ENCODE measurements at places on chromosomes 1 and 21. TPM values are rescaled to one million over a fixed set of nuclear protein-coding genes. Genes with fewer than 3 reads are reported as not detected.
A peak's percentile ranks its signal among the peaks of the same experiment; 100 is the strongest.

DNA sequence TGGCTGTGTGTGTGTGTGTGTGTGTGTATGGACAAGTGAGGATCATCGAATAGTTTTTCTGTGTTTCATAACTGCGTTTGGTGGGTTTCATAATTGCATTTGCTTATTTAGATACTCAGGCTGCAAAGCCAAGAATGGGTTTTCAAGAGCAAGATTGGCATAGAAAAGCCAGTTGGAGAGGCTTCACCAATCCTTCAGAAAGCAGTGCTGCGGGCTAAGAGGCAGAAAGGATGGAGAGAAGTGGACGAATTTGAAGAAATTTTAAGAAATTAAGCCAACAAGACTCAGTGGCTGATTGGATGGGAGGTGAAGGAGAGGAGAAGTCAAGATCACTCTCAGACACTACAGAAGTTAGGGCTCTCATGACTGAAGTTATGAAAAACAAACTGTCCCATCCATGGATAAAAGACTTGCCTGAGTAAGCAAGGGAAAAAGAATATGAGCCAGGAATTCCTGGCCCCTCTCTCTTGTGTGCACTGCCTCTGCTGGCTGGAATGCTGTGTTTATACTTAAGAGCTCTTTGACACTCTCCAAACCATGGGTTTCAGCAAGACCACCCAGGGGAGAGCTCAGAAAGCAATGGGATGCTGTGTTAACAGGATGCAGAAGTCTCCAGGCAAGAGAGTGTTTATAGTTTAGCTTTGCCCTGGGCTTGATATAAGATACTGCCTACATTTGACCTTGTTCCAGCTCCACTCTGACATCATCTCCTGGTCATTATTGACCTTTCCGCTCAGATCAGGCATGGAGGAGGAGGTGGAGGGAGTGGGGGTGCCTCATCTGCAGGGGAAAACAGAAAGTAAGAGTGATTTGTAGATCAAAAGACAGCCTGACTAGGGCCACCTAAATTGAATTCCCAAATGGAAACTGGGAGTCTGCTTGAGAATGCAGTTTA lies 232.0 kb upstream of the PLXNA2 start:
- peak overlapping the region; percentile 10 for H3K4me3 ChIP-seq
- no peaks in the 10 kb centered on the region for H3K36me3 ChIP-seq
- H3K27me3 ChIP-seq, result peaks cover 8% of the 10 kb centered on the region
- DNase-seq, result no peak

- no peak overlapping the region for H3K4me3 ChIP-seq
- peaks cover 17% of the 10 kb centered on the region for H3K27me3 ChIP-seq
- peaks cover 30% of the 10 kb centered on the region for H3K4me1 ChIP-seq
Observed at GRCh38 chr1:53115403-53116306, 26.8 kb downstream of the SLC1A7 start.

DNA sequence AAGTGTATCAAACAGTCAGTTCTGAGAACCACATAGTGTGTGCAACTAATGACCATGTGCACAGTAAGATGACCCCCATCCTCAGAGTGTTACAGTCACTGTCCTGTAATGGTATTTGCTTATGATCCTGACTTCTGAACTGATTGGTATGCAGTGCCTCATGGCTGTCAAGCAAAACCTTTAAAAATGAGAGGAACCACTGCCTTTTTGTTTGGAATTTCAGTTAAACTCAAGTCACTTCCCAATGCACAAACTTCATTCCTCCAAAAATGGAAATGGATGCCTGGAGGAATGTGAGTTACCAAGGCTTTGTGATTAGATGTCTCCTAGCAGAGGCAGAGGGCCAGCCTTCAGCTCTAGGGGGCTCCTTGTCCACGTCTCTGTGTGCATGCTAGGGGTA lies 10.5 kb downstream of the C1orf198 start:
- H3K4me3 ChIP-seq, result no peak overlapping the region
- DNase-seq, result no peak
- H3K4me1 ChIP-seq, result peaks cover 21% of the 10 kb centered on the region
- no peaks in the 10 kb centered on the region for H3K27me3 ChIP-seq
- H3K27ac ChIP-seq, result no peak overlapping the region

GRCh38 chr1:86231076-86231475 lies 74.5 kb upstream of the COL24A1 start:
- no peaks in the 10 kb centered on the region for H3K27me3 ChIP-seq
- no peaks in the 10 kb centered on the region for H3K4me1 ChIP-seq
- H3K4me3 ChIP-seq, result no peak overlapping the region
- no peaks in the 10 kb centered on the region for H3K36me3 ChIP-seq
- DNase-seq, result no peak

GRCh38 chr1:243394066-243394465 lies 138.2 kb downstream of the SDCCAG8 start:
- H3K4me3 ChIP-seq, result no peak overlapping the region
- peaks cover 25% of the 10 kb centered on the region for H3K4me1 ChIP-seq
- H3K27me3 ChIP-seq, result no peaks in the 10 kb centered on the region
- no peaks in the 10 kb centered on the region for H3K36me3 ChIP-seq
- no peak for DNase-seq

DNA sequence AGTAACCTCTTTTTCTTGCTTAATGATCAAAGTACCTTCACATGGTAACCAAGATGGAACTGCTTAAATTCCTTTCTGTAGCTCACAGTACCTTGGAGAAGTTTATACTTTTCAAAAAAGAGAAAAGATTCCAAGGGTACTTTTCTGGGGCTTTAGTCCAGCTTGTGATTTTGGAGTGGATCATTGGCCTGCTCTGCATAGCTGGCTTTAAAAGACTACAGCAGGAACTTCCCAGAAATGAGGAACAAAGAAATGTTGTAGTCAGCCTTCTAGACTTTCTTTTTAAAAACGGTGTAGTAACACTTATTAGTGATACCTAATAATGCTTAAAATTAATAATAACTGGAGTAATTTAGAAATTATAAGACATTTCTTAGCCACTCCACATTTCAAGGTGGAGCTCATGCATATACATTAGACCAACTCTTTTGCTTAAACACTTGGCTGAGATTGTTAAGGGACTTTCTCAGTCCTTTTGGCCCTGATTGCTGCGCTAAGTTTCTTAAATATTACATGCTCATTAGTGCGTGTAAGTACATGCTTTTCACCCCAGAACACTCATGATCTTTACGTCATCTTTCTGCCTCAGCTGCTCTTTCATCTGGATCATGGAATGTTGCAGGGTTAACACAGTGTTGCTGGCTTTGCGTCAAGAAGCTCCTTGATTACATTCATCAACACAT lies 57.3 kb downstream of the SDCCAG8 start:
- H3K4me1 ChIP-seq, result peaks cover 10% of the 10 kb centered on the region
- H3K36me3 ChIP-seq, result peaks cover 28% of the 10 kb centered on the region
- no peak overlapping the region for H3K27ac ChIP-seq
- DNase-seq, result no peak
- H3K4me3 ChIP-seq, result no peak overlapping the region
- H3K27me3 ChIP-seq, result no peaks in the 10 kb centered on the region

- DNase-seq, result no peak
- H3K4me3 ChIP-seq, result no peak overlapping the region
- H3K27ac ChIP-seq, result no peak overlapping the region
- no peaks in the 10 kb centered on the region for H3K27me3 ChIP-seq
- H3K4me1 ChIP-seq, result peaks cover 11% of the 10 kb centered on the region
Observed at GRCh38 chr1:214338212-214338611, 57.3 kb downstream of the SMYD2 start.

DNA sequence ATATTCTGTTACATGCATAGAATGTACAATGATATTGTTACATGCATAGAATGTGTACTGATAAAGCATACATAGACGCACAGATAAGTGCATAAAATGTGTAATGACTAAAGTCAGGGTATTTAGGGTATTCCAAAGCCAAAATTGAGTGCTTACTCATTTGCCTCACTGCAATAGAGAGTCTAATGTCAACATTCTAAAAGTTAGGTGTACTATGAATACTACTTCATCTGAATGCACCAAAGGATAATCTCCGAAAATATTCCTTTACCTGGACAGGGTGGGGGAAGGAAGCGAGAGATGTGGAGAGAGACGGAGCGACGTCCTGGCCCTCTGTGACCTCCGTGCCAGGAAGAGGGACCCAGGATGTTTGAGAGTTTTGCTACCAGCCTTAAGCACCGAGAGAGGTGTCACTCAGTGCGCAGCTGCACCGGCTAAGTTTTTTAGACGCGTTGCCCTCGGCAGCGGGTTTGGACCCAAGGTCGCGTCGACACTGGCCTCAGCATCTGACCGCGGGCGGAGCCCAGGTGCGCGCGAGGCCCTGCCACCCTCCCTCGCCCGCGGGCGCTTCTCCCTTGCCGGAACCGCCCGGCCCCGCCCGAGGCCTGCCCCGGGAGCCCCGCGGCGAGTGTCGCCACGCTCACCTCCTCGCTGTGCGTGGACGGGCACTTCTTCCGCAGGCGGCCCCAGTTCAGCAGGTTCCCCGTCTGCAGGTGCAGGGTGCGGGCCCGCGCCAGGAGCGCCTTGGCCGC lies 660 bp downstream of the GCLM start:
- peak overlapping the region; percentile 89 for H3K4me3 ChIP-seq
- H3K36me3 ChIP-seq, result no peaks in the 10 kb centered on the region
- peaks cover 13% of the 10 kb centered on the region for H3K27me3 ChIP-seq

- H3K4me1 ChIP-seq, result no peaks in the 10 kb centered on the region
- no peak overlapping the region for H3K27ac ChIP-seq
- no peak for DNase-seq
- no peaks in the 10 kb centered on the region for H3K27me3 ChIP-seq
Observed at GRCh38 chr1:162535501-162535900, 26.0 kb upstream of the UAP1 start.

GRCh38 chr1:219560856-219561255 lies 52.0 kb downstream of the ZC3H11B start:
- H3K36me3 ChIP-seq, result peaks cover 3% of the 10 kb centered on the region
- DNase-seq, result no peak
- H3K27ac ChIP-seq, result no peak overlapping the region
- H3K27me3 ChIP-seq, result no peaks in the 10 kb centered on the region

DNA sequence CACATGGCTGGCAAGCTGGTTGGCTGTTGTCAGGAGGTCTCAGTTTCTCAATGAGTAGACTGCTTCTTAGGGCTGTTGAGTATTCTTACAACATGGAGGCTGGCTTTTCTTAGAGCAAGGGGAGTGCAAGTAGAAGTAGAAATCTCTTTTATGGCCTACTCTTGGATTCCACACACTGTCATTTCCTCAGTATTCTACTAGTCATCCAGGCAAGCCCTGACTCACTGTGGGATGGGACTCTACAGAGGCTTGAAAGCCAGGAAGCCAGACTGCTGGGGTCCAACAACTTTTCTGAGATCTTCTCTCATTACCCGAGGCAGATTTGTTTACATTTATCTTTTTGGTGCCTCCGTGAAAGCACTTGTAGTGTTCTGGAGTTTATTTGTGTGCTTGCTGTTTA lies 196.2 kb upstream of the APP start:
- no peaks in the 10 kb centered on the region for H3K27me3 ChIP-seq
- no peak for DNase-seq
- H3K4me3 ChIP-seq, result no peak overlapping the region
- H3K27ac ChIP-seq, result no peak overlapping the region

- H3K27me3 ChIP-seq, result no peaks in the 10 kb centered on the region
- H3K36me3 ChIP-seq, result no peaks in the 10 kb centered on the region
- H3K27ac ChIP-seq, result no peak overlapping the region
- no peak overlapping the region for H3K4me3 ChIP-seq
- no peak for DNase-seq
Observed at GRCh38 chr1:30890502-30891226, 17.9 kb downstream of the SDC3 start.

DNA sequence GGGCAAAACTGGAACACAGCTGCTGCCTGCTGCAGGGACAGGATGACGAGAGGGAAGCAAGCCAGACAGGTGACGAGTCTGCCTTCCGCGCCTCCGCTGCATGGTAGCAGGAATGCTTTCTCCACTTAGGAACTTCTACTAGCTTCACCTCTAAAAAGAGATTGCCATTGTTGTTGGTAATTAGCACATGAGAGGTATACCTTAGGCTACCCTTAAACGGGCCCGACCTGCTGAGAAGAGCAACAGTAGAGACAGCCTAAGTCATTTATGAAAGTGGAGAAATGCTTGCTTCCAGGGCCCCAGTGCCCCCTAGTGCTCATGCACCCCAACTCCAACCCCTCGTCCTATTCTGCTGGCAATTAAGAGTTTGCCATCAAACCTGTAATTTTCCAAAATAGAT lies 96.9 kb upstream of the AKT3 start:
- H3K36me3 ChIP-seq, result no peaks in the 10 kb centered on the region
- no peak overlapping the region for H3K4me3 ChIP-seq
- no peak for DNase-seq
- peaks cover 5% of the 10 kb centered on the region for H3K27me3 ChIP-seq
- H3K4me1 ChIP-seq, result peaks cover 7% of the 10 kb centered on the region
- H3K27ac ChIP-seq, result no peak overlapping the region

DNA sequence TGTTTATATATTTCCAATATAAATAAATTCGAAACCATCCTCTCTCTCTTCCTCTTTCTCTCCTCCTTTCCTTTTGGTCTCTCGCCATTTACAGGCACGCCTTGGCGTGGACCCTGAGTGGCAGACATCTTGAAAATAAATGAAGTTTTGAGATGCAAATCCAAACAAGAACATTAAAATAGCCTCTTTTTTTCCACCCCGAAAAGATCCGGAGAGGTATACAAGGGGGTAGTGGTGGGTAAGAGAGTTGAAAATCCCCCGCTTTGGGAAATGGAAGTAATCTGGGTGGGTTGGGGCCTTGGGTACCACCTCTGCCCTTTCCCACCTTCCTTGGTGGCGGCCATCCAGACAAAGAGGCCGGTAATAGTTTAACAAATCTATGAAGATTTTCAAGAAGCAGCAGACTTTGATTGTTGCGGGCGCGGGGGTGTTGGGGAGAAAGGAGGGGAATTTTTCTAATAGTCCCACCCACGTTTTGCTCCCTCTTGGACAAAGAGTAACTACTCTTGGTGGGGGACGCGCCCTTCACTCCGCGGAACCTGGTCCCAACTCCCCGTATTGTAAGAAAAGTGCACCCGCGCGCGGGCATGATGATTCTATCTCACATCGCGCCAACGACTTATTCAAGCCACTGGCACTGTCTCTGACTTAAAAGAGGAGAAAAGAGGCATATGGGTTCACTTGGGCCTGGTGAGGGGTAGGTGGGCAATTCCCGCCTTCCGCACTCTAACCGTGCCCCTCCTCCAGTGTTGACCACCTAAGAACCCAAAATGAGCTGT lies 4.0 kb upstream of the FOXD3 start:
- H3K27ac ChIP-seq, result no peak overlapping the region
- peaks cover 85% of the 10 kb centered on the region for H3K27me3 ChIP-seq
- no peaks in the 10 kb centered on the region for H3K36me3 ChIP-seq
- H3K4me3 ChIP-seq, result peak overlapping the region; percentile 83
- peaks cover 8% of the 10 kb centered on the region for H3K4me1 ChIP-seq

Gene CDC20
- total RNA-seq, result 114 TPM

Gene AKIRIN1
- 67.4 TPM for total RNA-seq

Gene SPRR2A
- 0.75 TPM for total RNA-seq

Gene PRR9
- not detected for total RNA-seq

Gene PLA2G5
- total RNA-seq, result not detected

Gene DYRK3
- total RNA-seq, result 7.2 TPM

Gene MNDA
- not detected for total RNA-seq

Gene PCAT6
- total RNA-seq, result 13.9 TPM

Gene TTC22
- total RNA-seq, result 7.0 TPM

Gene OR10K2
- total RNA-seq, result not detected

Gene ZRANB2
- total RNA-seq, result 87.1 TPM

Data from type B pancreatic cell (in vitro differentiated cells).